ENCODE measurements at places on chromosomes 16 and 17.

DNA sequence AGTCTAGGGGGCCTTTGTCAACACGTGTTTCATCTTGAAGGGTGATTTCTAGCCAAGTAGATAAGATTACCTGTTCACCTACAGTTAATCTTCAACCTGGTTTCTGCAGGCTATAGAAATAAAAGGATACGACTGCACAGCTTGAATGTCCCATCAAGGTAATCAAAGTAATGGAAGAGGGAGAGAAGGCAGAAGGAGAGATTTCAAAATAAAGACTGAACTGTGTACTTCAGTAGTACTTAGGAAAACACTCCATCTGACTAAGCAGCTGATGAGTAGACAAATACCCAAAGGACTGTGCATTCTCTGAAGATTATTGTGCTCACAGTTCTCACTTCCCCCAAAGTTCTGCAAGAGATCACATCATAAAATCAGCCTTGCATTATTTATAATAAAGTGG is 5.8 kb upstream of the RFFL start:
- no peak for DNase-seq

- no peak for DNase-seq
Measured at GRCh38 chr17:64572682-64573154, 65.9 kb downstream of the CEP95 start.

- DNase-seq, result no peak
Measured at GRCh38 chr16:84042879-84043485, 387 bp upstream of the SLC38A8 start.

DNA sequence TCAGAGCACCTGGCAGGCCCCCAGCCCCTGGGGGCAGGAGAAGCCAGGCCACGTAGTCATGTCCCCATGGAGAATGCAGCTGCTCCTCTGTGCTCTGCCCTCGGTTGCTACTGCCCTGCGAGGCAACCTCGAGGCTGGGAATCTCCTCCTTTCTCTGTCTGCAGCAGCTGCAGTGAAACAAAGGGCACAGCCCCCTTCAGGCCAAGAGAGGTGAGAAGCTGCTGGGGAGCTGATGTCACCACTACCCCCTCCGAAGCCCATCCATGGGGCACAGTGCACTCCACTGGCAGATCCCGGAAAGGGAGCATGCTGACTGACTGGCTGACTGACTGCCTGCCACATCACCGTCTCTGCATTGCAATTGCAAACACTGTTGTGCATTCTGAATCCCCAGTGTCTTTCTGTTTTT is 103.7 kb downstream of the GRIN2A start:
- no peak for DNase-seq

GRCh38 chr16:717450-718245 is 2.7 kb downstream of the METRN start:
- no peak for DNase-seq

GRCh38 chr16:64627288-64627687 is 494.6 kb downstream of the CDH11 start:
- peak; percentile 33 for DNase-seq

DNA sequence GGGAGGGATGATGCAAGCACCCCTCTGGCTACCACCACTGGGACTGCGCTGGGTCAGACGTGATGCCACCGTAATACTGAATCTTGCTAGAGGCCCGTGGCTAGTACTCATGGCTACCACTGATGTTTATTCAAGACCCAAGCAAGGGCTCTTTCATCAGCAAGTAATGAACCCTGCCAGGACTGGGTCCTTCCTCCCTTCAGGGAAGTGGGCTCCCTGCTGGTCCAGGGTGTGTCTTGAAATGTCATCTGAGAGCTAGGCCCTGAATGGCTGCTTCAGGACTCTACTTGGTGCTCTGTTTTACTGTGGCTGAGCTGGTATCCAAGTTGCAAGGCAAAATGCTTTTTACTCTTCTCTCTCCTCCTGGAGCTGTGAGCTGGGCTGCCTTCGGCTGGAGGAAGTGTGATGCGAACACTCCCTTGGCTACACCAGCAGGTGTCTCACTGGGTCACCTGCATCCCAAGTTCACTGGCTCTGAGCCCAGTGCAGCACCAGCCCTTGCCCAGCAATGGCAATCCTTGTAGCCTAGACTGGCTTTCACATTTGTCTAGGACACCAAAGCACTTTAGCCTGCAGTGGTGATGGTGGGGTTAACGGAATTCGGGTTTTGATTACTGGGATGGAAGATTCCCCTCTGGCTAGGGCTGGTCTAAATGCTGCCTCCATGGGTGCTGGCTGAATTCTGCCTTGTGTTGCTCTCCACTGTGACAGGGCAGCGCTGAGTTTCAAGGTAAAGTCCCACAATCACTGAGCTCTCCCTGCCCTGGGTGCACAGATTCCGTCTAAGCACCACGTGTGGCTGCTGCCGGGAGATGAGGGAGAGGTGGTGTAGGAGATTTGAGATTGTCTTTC is 98.6 kb downstream of the USP22 start:
- DNase-seq, result no peak

DNA sequence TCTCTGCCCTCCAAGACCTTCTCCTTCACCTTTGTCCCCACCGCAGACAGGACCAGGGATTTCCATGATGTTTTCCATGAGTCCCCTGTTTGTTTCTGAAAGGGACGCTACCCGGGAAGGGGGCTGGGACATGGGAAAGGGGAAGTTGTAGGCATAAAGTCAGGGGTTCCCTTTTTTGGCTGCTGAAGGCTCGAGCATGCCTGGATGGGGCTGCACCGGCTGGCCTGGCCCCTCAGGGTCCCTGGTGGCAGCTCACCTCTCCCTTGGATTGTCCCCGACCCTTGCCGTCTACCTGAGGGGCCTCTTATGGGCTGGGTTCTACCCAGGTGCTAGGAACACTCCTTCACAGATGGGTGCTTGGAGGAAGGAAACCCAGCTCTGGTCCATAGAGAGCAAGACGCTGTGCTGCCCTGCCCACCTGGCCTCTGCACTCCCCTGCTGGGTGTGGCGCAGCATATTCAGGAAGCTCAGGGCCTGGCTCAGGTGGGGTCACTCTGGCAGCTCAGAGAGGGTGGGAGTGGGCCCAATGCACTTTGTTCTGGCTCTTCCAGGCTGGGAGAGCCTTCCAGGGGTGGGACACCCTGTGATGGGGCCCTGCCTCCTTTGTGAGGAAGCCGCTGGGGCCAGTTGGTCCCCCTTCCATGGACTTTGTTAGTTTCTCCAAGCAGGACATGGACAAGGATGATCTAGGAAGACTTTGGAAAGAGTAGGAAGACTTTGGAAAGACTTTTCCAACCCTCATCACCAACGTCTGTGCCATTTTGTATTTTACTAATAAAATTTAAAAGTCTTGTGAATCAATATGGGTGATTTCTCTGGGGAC is 12.2 kb downstream of the CX3CL1 start:
- no peak for DNase-seq

- no peak for DNase-seq
Measured at GRCh38 chr17:48441231-48441711, 11.3 kb upstream of the SKAP1 start.

DNA sequence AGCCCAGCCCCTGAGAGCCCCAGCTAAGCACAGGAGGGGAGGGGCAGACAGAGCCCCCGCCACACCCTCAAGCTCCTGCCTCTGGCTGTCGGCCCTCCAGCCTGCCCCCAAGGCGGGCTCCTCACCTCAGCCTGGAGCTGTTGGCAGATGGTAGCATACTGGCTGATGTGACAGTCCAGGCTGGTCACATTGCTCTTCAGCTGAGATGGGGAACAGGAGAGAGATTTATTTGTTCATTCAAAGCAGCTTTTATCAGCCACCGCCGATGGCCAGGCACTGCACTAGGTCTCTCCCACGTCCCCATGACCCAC is 14.8 kb downstream of the KIF18B start:
- no peak for DNase-seq

- DNase-seq, result no peak
Measured at GRCh38 chr17:882827-883585, 96.6 kb downstream of the NXN start.

DNA sequence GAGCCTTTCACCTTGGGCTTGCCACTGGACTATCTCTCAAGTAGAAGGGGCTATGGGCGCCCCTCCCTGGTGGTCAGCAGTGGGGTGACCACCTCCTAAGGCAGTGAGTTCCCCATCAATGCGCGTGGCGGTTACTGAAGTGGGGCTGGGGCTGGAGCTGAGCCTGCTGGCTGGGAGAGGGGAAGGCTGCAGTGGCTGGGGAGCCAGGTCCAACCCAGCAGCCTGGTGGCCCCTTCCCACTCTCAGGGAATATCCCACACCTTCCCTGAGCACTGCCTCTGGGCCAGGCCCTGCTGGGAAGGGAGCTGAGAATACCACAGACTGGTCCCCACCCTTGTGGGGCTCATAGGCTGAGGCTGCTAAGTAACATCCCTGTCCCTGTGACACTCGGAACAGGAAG is 19.8 kb upstream of the MPRIP start:
- DNase-seq, result no peak

DNA sequence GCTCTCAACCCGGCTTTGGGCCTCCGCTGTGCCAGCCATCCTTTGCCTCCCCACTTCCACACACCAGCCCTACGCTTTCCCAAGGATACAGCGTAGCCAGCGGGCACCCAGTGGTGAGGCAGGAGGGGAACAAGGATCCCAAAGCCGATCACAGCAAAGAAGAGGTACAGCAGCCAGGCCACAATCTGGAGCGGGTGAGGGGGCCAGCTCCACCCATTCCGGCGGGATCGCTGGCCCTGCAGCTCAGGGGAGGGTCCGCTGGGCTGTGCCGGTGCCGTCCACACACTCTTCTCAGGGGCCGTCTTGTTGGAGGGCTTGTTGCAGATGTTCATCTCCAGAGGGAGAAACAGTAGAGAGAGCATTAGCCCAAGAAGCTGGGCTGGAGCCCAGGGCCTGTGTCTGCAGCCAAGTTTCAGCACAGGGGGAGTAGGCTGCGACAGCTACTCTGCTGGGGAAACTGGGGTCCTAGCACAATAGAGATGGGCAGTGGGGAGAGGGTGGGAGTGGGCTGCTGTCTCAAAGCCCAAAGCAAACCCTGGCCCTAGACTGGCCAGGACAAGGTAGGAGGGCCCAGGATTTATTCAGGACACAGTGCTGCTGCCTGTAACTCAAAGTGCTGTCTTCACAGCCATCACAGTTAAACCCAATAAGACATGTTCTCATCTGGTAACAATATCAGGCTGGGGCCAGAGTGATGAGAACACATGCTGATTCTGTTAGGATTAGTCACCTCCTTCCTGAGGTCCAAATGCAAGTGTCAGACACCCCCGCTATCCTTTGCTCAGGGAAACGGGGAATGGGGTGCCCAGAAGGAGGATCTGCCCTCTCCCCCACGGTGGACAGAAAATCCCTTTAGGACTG is 9.9 kb downstream of the ZDHHC1 start:
- no peak for DNase-seq

GRCh38 chr17:77441940-77442339 is 301.2 kb downstream of the SEC14L1 start:
- DNase-seq, result no peak

- peak; percentile 93 for DNase-seq
Measured at GRCh38 chr17:32275060-32276042, 9.7 kb downstream of the RHBDL3 start.

DNA sequence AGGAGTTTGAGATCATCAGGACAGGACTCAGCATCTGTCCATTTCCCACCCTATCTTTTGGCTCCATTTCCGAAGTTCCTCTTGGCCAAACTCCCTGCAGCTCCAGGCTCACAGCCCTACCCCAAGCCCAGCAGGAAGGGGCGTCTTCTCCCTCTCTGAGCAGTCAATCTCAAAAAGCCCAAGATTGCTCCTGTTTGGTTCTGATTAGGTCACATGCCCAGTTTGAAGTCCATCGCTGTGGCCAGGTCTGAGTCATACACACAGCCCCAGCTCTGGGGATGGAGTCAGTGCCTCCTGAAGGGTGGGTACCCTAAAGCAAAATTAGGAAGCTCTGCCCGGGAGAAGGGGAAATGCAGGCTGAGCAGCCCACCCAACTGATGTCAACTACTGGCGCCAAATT is 23.9 kb downstream of the SNX20 start:
- DNase-seq, result no peak

- no peak for DNase-seq
Measured at GRCh38 chr17:71527311-71527710, 593.5 kb upstream of the SOX9 start.

- DNase-seq, result no peak
Measured at GRCh38 chr17:82962163-82962720, 117.2 kb upstream of the METRNL start.

DNA sequence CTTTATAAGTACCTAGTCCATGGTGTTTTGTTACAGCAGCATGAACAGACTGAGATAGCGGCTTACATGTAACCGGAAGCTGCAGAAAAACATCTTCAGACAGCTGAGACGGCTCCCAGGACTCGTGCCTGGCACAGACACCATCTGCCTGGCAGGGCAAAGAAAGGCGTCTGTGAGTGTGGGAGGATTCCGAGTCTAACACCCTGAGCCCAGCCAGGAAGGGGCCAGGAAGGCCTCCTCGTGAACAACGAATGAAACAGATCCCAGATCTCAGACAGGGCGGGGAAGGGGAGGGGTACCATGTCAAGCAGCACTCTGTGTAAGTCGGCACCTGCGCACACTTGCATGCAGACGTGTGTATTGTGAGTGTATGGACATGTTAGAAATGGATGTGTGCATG is 4.4 kb upstream of the CSNK1D start:
- DNase-seq, result no peak

DNA sequence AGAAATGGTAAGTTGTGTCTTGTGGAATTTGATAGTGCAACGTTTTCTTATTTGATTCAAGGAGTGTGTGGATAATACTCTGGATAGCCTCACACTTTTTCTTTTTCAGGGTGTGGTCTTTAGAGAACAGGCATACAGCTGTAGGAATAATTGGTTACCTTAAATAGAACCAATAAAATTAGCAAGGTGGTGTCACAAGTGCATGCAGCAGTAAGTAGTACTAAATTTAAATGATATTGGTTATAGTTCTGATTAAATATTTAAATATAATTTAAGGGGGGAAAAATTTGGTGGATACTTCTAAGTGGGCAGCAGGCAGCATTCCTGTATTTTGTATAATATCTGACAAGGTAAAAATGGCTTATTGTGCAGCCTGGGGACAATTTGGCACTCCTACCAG is 3.7 kb downstream of the HAPSTR1 start:
- no peak for DNase-seq

DNA sequence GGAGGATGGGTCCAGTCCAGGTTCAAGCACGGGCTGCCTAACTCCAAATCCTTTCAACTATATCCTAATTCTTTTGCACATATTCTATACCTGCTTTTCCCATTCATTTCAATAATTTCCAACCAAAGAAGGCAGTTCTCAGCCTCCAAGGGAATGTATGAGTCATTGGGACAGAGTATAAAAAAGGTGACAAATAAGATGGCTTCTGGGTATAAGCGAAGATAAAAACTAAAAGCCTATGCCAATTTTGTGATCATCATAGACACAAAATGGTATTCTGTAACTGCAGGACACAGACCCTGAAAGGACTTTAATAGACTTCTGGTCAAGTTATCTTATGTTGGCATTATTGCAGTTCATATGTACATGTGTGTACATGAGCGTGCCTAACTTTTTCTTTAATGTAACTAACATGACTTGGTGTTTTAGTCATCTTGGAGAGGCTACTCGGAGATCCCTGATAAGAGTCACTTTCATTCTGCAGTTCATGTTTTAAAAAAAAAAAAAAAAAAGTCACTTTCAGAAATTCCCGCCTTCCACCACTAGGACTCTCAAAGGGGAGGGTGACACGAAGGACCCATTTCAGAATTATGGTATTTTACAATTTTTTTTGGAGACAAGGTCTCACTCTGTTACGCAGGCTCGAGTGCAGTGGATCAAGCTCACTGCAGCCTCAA is 17.3 kb downstream of the COG1 start:
- DNase-seq, result no peak
